ENCODE measurements at places on chromosomes 5 and 9. TPM values are rescaled to one million over a fixed set of nuclear protein-coding genes. Genes with fewer than 3 reads are reported as not detected.

GARIN3 gene
- total RNA-seq, result not detected

SLC28A3 gene
- total RNA-seq, result not detected

DIPK1B gene
- total RNA-seq, result 9.2 TPM

PCDHGB5 gene
- 32.0 TPM for total RNA-seq

LRRC19 gene
- not detected for total RNA-seq

ANGPTL2 gene
- total RNA-seq, result 157 TPM

MOB3B gene
- total RNA-seq, result 0.06 TPM

FOXD4L6 gene
- not detected for total RNA-seq

BNC2 gene
- 29.7 TPM for total RNA-seq
